T-helper 22 cell (primary cell): ENCODE measurements at places on chromosomes 6 and 20.

- peak; percentile 28 for DNase-seq
These were observed 29.1 kb downstream of the ASXL1 start for GRCh38 chr20:32387252-32387651.

DNA sequence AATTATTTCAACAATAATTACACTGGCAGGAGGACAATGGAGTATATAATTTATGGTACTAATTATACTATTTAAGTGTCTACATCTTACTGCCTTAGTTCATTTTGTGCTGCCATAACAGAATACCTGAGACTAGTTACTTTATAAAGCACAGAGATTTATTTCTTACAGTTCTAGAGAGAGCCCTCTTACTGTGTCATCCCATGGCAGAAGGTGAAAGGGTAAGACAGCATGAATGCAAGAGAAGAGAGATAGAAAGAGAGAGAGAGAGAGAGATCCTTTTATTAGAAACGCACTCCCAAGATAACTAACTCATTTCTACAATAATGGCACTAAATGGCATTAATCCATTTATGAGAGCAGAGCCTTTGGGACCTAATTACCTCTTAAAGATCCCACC is 314.7 kb downstream of the EPM2A start:
- DNase-seq, result no peak

GRCh38 chr6:156557251-156557910 is 219.8 kb upstream of the ARID1B start:
- DNase-seq, result no peak

DNA sequence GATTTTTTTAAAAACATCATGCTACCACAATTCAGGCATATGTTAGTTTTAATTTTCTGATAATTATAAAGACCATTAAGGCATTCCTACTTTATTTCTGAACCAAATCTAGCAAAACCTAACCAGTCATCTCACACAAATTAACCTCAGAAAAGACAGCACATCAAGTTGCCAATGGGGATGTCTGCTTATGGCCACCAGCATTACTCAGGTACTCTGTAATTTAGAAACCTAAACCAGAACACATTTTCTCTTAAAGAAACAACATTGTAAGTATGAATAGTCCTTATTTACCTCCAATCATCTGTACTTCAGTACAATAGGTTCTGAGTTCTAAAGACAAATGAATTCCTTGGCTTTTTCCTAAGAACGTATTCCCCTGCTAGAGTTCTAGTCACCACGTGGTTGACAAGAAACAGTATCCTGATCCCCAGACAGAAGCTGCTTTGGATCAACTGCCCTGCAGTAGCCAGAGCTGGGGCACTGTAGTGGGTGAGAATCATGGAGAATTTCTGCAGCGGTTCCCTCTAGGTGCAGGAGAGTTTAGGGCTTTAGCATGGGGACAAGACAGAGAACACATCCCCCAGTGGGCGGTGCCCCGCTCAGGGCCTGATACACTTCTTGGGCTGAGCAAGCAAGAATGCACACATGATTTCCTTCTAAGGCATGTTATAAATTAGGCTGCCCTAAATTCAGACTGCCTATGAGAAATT is 15.4 kb downstream of the GCLC start:
- DNase-seq, result no peak

- DNase-seq, result no peak
These were observed 239.6 kb downstream of the ERMARD start for GRCh38 chr6:169991031-169991390.

DNA sequence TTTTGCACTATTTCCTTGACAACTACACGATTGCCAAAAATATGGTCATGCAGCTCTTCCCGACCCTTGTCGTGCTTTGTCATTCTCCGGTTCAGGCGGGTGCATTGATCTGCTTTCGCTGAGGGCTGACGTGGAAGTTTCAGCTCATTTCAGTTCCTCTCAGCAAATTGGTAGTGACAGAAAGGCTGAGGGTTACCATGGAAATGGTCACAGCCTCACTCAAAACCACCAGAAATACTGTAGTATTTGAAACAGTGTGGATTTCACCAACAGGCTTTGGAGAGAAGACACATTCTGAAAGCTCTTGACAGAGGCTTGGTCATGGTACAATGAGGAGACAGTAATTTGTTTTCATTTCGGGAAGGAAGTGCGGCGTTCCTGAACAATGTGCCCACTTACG is 99.7 kb upstream of the EXOC2 start:
- no peak for DNase-seq

DNA sequence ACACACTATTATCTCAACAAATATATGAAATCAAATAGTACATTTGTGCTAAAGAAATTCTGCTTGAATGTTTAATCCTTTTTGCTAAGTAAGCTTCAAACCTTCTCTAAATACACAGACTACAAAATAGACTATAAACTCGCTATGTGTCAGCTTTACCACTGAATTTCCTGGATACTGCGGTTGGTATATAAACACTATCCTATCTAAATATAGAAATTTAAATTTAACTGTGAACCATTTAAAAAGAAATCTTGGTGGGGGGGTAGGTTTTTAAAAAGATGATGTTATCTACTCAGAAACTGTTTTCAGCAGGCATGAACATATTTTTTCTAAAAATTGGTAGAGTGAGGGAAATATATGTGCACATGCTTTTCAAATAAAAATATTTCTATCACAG is 306.5 kb upstream of the RUNX2 start:
- no peak for DNase-seq

DNA sequence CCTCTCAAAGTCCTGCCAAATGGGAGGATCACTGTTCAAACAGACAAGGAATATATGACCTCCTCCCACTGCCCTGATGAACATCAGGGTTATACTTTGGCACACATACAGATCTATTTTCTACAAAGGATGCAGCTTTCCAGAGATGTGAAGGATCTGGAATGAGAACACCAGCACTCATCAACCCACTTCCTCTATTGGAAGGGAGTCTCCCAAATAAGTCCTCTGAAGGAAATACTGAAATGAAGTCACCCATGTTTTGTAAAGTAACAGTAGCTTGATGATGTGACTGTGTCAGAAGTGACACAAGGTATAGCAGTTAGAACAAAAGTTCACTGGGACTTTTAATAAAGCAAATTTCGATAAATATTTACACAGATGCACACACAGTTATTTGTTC is 104.9 kb downstream of the OGFRL1 start:
- DNase-seq, result no peak

DNA sequence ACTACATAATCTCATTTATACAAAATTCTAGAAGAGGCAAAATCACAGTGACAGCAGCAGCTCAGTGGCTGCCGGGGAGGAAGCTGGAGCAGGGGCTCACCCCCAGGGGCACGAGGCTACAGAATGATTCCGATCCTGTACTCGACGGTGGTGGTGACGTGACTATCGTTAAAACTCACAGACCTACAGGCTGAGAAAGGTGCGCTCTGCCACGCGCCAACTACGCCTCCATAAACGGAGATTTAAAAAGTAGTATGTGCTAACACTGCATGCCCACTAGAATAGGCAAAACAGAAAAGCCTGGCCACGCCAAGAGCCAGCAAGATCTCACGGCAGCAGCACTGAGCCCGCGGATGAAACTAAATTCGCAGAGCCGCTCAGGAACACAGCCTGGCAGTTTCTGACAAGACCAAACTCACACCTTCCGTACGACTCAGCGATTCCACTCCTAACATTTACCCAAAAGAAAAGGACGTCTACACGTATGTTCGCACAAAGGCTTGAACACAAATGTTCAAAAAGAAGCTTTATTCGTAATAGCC is 25.2 kb downstream of the TAF4 start:
- no peak for DNase-seq

GRCh38 chr6:7173843-7174503 is 66.2 kb downstream of the RREB1 start:
- no peak for DNase-seq

GRCh38 chr6:135227758-135228157 is 46.6 kb downstream of the MYB start:
- no peak for DNase-seq

GRCh38 chr20:42432496-42433334 is 757.0 kb downstream of the PTPRT start:
- DNase-seq, result no peak

DNA sequence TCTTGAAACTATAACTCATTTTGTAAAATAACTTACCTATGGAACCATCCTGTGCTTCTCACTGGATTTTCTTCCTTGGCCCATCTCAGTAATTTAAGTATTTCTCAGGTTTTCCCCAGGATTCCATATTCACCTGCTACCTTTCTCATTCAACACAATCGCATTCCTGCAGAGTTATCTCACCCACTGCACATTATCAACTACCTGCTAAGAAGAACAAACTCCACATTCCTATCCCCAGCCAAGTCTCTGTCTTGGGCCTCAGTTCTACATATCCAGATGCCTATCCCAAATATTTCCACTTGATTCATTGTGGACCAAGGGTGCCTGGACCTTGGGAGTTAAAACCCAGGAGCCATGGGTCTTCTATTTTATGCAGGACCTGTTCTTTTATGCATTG is 60.2 kb upstream of the KCNQ5 start:
- DNase-seq, result no peak

- no peak for DNase-seq
These were observed 5.5 kb downstream of the NT5DC1 start for GRCh38 chr6:116106146-116106545.

GRCh38 chr6:140202964-140203515 is 828.6 kb upstream of the CITED2 start:
- no peak for DNase-seq

DNA sequence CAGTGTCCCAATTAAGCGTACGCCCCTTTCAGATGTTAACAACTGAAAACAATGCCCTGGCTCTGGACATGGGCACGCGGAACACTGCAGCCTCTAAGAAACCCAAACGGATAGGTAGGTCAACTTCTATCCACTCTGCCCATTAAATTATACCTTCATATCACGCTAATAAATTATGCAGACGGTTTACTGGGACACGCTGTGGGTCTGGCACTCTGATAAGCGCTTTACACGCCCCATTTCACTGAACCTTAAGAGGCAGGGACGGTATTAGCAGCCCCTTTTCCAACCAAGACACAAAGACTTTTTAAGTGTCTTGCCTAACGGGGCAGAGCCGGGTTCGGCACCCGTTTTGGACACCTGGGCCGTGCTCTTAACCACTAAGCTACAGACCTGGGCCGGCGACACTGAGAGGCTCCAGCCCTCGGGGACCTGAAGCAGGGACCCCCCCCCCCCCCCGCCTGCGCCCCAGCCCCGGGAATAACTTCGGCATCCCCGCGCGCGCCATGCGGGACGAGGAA is 744 bp downstream of the STAU1 start:
- DNase-seq, result no peak

GRCh38 chr6:87907521-87907920 is 140.1 kb upstream of the SPACA1 start:
- no peak for DNase-seq

DNA sequence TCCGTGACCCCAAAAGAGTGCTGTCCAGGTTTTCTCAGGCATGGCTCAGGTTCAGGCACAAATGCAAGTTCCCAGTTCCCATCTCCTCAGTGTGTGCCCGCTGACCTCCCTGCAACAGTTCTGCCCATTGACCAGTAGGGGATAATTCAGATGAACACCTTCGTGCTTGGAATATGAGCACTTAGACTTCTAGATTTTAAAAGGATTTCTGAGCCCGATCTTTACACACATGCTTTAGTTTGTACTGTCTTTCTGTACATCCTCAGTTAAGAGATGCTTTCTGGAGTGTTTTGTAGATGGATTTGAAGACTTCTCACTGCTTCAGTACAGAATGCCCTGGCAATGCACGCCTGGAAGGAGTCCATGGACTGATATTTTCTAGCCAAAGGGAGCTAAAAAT is 239.6 kb upstream of the PLCB4 start:
- no peak for DNase-seq

DNA sequence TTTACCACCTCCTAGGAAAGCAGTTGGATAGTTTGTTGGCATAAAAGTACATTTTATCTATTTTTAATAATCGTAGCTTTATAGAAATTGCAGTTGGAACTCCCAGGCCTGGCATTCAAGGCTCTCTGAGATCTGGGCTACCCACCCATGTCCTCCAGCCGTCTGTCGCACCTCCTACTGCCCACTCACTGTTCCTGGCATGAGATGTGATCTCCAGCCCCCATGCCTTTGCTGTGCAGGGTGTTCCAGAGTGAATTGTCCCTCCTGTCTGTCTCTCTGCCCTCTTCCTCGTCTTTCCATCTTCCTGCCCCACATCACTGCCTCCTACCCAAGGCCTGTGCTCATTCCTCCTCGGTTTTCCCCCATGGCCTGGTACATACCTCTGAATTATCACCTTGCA is 50.7 kb downstream of the PTPN1 start:
- no peak for DNase-seq

GRCh38 chr6:16658348-16659034 is 102.8 kb downstream of the ATXN1 start:
- DNase-seq, result no peak
